Non-pigmented ciliary epithelial cell (primary cell): ENCODE measurements at places on chromosomes 1 and 21.

GRCh38 chr1:95236784-95237575 lies 3.0 kb downstream of the RWDD3 start:
- no peak for DNase-seq

GRCh38 chr1:101567582-101568189 lies 330.9 kb downstream of the S1PR1 start:
- DNase-seq = no peak

DNA sequence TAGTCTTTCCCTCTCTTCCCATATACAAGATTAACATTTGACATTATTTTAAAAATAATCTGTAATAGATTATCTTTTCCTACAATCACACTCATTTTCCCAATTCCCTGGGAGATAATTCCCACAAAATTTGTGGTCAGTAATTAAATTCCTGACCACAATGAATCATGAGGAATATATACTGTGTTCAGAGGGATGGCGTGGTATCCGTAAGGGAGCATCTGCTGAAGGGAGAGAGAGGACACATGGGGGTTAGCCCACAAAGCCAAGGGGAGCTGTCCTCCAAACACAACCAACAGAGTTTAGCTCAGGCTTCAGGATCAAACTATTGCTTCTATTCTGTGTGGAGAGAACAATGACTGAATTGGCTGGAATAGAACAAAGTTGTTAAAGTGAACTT lies 57.1 kb upstream of the PPP2R5A start:
- no peak for DNase-seq

DNA sequence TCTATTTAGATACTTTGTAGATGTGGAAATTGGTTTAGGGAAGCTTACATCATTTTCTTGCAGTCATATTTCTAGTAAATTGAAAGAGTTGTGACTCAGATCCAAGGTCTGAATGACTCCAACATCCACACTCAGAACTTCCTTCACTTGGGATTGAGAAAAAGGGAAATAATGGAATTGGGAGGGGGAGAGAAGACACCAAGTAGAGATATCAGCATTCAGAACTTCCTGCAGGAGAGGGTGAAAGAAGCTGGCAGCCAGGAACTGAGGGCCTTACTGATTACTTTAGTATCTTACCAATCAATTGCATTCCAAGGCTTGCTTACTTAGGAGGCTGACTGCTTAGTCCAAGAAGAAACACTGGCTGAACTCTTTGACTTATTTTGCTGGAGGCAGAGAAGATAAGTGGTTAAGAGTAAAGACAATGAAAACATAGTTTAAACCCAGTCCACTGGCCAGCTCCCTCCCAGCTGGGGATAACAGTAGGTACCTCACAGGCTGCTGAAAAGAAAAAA lies 21.7 kb downstream of the APP start:
- DNase-seq = no peak

DNA sequence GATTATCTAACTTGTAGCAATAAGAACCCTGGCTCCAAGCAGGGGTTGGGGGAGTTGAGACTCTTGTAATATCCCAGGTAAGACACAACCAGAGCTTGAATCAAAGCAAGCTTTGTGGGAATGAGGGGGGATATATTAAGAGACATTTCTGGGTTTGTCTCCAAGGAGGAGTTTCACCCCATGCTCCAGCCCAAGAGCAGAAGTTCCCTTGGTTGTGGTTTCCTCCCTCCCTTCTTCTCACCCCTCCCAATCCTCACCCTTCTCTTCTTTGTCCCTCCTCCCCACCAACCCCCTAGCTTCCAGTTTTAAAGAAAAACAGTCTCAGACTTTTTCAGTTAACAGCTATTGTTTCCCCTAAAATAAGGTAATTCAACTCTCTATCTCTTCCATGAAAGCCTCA lies 11.9 kb downstream of the TRAF3IP3 start:
- no peak for DNase-seq

DNA sequence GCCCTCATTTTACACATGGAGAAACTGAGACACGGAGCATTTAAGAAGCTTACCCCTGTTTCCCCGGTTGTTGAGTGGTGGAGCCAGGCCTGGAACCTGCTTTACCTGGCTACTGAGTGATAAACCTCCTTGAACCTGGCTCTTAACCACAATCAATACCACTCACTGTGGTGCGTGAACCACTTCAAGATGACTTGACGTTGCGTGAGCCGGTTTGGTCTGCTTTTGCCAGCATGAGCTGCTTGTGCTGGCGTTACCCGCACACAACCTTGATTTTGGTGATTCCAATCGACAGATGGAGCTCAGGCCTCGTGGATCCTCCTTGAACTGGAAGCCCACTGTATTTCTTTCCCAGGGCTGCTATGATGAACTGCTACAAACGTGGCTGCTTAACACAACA lies 6.1 kb upstream of the TINAGL1 start:
- DNase-seq = no peak

- no peak for DNase-seq
These were observed 74.1 kb downstream of the VCAM1 start for GRCh38 chr1:100793659-100794058.

- DNase-seq = no peak
These were observed 115.9 kb downstream of the HUNK start for GRCh38 chr21:31988492-31989290.

DNA sequence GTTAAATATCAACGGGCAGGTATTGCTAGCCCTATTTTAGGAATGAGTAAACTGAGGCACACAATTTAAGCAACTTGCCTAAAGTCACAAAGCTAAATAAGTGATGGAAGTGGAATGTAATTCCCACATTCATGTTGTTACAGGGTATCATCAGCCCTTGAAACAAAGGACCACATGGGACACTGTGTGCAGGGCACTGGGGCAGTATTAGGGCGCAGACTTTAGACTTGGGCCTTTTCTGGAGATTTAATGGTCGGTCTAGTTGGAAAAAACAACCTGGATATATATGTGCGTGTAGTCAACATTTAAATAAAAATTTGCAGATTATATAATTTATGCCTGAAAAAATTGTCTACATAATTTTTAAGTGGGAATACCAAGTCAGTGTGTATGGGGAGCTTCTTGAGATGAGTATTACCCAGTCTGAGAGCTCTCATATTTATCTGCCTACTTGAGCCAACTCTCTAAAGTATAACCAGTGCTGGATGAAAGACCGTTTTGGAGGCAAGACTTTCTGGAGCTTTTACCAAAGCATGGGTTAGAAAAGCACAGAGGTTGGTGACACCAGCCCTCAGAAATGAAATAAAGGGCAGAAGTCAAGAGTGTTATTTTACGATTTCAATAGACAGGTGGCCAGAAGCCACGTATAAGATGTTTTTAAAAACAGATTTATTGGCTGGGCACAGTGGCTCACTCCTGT lies 1.6 kb downstream of the KDM1A start:
- DNase-seq = no peak

GRCh38 chr1:200483491-200484143 lies 73.8 kb upstream of the ZNF281 start:
- peak; percentile 97 for DNase-seq

DNA sequence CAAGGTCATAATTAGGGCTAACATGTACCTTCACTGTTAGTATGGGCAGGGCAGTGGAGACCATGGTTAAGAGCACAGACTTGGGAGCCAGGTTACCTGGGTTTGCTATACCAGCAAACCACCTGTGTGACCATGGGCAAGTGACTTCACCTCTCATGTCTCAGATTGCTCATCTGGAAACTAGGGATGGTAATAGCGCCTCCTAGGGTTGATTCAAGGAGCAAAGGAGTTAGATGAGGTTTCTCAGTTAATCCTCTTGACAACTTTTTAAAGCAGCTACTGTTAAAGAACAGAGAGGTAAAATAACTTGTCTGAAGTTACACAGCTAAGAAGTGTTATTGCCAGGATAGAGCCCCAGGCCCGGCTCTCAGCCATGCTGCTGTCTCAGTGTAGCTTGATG lies 790 bp upstream of the MATN1 start:
- DNase-seq = no peak

DNA sequence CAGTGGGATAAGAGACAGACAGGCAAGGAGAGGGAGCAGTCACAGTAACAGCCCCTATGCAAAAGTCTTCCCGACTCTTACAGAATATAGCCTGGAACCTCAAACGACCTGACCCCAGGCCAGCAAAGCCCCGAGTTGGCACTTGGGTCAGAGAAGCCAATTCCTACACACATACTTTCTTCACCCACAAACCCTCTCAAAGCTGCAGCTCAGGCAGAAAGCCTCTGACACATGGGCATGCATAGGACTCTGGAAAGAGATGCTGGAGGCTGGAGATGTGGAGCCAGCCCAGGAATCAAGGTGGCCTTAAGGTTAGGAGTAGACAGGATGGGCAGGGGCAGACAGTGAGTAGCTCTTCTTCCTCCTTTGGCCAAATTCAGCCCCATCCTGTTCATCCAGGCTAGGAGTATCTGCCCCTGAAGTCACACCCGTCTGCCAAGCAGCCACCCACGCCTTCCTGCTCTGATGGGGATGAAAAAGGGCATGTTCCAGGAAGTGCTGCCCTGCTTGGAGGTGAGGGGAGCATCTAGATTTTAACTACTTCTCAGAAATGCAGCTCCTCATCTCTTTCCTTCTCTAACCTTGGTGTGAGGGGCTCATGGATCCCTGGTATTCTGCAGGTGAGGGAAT lies 7.8 kb downstream of the SLC41A1 start:
- no peak for DNase-seq

GRCh38 chr1:110060034-110060661 lies 10.3 kb downstream of the ALX3 start:
- DNase-seq = no peak

- no peak for DNase-seq
These were observed 17.0 kb upstream of the BSDC1 start for GRCh38 chr1:32411261-32411660.

DNA sequence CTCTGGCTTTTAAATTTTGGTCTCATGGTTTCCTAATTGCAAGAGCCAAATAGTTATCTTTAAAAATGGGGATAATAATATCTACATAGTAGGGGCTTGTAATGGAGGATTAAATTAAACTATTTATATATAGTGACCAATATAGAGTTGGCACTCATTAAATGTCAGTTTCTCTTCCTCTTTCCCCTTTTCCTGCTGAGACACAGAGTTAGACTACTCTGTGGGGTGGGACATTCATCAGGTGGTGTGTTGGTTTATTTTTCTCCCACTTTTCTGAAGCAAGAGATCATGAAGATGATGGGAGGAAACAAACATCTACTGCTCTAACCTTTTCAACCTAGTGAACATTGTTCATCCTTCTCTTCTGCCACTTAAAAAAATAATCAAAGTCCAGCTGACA lies 17.3 kb upstream of the RAP1A start:
- no peak for DNase-seq

GRCh38 chr1:115890580-115890979 lies 49.7 kb upstream of the NHLH2 start:
- DNase-seq = no peak

DNA sequence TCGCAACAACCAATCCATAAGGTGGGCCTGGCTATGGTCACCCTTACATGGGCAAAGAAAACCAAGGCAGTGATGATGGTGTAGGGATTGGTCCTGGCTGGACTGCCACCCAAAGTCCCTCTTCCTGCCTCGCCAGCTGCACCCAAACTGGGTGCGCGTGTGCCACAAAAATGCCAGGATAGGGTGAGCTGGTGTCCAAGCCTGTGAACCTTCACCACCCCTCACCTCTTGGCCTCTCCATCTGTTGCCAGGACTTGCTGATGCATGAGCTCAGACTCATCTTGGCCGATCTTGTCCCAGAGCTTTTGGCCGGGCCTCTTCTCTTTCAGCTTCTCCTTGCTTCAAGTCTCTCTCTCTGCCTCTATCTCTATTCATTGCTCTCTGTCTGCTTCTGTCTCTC lies 41.8 kb downstream of the FOXD2 start:
- DNase-seq = no peak

- DNase-seq = no peak
These were observed 138.0 kb upstream of the SAMSN1 start for GRCh38 chr21:14684071-14684470.

GRCh38 chr1:202959276-202959620 lies 1.1 kb upstream of the ADIPOR1 start:
- no peak for DNase-seq

GRCh38 chr1:167565922-167566321 lies 12.4 kb upstream of the CREG1 start:
- no peak for DNase-seq

GRCh38 chr1:184792450-184792969 lies 37.9 kb upstream of the EDEM3 start:
- peak; percentile 94 for DNase-seq

GRCh38 chr1:193438771-193439170 lies 252.4 kb upstream of the B3GALT2 start:
- DNase-seq = no peak

- DNase-seq = no peak
These were observed 177.4 kb upstream of the NRIP1 start for GRCh38 chr21:15241997-15242736.

DNA sequence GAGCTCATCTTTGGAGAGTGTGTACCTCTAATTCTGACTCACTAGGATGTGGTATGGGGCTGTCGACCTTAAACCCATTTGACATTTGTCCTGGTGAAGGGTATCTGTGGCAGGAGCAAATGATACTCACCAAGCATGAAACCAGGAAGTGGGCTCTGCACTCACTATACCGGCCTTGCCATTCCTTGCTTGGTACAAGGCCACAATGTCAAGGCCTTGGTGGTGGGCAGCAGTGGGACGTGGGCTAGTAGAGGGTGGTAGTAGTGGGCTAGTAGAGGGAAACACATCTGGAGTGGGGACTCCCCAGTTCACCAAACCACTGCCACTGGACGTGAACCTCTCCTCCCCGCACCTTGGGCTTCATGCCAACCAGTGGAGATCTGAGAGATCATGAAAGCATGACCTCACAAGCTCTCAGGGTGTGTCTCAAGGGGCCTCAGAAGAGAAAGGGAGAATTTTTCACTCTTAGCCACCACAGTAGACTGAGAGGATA lies 11.5 kb downstream of the TNFSF4 start:
- no peak for DNase-seq

DNA sequence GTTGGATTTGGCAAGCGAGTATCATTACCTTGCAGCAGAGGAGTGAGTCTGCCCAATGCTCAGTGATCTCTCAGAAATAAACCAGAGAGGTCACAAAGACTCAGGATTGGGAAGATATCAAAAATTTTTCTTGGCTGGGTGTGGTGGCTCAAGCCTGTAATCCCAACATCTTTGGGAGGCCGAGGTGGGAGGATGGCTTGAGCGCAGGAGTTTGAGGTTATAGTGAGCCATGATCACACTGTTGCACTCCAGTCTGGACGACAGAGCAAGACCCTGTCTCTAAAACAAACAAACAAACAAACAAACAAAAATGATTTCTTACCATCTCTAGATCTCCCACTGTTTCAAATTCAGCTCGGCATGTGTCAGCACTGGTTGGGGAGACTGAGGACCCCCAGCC lies 13.3 kb upstream of the BECN2 start:
- DNase-seq = no peak

DNA sequence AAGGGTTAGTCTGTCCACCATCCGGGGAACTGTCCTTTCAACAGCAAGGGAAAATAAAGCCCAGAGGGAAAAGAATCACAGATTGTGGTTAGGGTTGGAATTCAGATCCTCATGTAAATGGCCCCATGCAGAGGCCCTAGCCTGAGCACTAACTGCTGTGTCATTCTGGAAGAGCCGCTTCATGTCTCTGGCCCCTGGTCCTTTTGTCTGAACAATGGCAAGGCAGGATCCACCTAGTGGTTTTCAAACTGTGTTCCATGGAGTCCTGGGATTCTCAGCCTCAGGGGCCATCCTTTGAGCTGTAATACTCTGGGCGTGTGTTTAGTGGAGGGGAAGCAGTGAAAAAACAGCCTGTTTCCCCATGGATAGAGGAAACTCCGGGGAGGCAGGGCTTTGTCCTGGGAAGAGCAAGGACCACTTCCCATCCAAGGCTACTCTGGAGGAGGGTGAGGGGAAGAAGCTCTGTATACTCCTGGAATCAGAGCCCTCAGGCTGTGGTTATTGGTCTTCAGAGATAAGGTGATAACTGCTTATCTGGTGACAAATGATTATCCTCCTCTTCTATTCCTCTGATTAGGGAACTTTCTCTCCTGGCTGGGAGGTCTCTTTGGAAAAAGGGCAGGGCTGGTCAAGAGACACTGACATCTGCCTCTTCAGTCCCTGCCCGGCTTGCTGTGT lies 19.2 kb downstream of the PAX7 start:
- DNase-seq = no peak
